Suprapubic skin (tissue), 4 donors: ENCODE measurements at places on chromosomes 11 and 22. TPM values are rescaled to one million over a fixed set of nuclear protein-coding genes. Genes with fewer than 3 reads are reported as not detected.

Gene RAB39A
- total RNA-seq: not detected

Gene SYT13
- not detected for total RNA-seq

Gene KLHDC7B
- not detected for total RNA-seq

Gene RIMBP3B
- total RNA-seq: not detected

Gene PKDREJ
- 0.11 TPM for total RNA-seq

Gene GVQW3
- 0.36 TPM for total RNA-seq

Gene ANKRD49
- total RNA-seq: 18.5 TPM

Gene KREMEN1
- total RNA-seq: 62.3 TPM

Gene KRTAP5-8
- not detected for total RNA-seq

Gene KDM4E
- total RNA-seq: not detected

Gene SCO2
- 7.9 TPM for total RNA-seq

Gene RAB36
- total RNA-seq: 3.1 TPM

Gene SYT7
- 8.1 TPM for total RNA-seq

DNA sequence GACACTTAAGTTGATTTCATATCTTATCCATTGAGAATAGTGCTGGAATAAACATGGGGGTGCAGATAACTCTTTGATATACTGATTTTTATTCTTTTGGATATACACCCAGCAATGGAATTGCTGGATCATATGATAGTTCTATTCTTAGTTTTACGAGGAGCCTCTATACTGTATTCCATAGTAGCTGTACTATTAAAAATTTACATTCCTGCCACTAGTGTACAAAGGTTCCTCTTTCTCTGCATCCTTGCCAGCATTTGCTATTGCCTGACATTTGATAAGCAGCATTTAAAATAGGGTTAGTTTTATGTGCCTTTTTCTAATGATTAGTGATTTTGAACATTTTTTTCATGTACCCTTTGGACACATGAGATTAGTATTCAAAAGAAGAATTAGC is 554.2 kb downstream of the JRKL start:
- DNase-seq: no peak

GRCh38 chr11:126158054-126158791 is 53.2 kb downstream of the RPUSD4 start:
- no peak for DNase-seq

GRCh38 chr11:83510530-83511460 is 224.6 kb upstream of the CCDC90B start:
- no peak for DNase-seq

DNA sequence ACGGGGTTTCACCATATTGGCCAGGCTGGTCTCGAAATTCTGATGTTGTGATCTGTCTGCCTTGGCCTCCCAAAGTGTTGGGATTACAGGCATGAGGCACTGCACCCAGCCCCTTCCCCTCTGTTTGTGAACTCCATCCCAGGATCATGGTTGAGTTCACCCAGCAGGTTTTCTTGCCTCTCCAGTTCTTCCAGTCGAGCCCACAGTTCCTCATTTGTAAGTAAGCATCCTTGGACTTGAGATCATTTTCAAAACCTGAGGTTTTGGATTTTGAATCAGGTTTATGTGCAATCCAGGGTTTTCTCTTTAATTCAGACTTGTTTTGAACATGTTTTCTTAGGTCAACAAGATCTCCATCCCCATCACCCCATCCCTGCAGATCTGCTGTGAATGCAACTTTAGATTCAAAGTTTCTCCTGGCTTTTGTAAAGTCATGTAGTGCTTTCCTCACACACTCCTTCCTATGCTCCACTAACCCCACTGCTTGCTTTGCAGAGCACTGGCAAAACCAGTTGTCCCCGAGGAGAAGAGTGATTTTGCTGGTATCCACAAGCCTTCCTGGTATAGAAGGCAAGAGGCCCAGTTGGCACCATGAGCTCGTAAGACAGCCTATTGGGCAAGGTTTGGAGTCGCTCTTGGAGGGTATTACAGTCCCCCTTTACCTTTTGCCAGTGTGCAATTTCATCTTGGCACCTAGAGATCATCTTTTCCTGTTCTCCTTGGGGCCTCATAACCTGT is 14.7 kb upstream of the VPREB1 start:
- DNase-seq: no peak

DNA sequence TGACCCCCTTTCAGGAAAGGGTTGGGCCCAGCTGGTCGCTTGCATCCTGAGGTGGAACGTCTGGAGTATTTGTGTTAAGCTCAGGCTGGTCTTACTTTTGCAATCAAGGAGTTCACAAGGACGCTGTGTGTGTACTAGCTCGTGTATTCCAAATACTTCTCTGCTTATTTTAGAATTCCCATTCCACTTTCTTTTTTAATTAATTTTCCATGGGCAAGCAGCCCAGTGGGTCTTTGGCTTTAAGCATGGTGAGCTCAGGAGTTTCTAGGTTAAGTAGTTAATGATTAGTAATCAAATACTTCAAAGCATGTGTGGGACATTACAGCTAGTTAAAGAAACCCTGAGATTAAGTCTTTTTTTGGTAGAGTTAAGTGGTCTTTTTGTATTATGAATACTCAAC is 68.6 kb downstream of the CSNK2A3 start:
- DNase-seq: no peak

DNA sequence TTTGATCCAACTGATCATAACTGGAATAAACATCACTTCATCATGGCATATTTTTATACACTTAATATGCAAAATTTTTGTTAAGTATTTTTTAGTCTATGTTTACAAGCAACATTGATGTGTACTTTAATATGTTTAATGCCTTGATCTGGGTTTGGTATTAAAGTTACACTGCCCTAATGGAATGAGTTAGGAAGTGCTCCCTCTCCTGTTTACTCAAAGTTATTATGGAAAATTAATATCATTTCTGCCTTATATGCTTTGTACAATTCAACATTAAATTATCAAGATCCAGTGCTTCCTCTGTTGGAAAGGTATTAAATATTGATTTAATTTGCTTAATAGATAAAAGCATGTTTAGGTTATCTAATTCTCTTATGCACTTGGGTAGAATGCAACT is 927.3 kb upstream of the RAG2 start:
- DNase-seq: no peak

GRCh38 chr22:21446128-21446826 is 20.9 kb upstream of the TMEM191C start:
- DNase-seq: peak; percentile 70

DNA sequence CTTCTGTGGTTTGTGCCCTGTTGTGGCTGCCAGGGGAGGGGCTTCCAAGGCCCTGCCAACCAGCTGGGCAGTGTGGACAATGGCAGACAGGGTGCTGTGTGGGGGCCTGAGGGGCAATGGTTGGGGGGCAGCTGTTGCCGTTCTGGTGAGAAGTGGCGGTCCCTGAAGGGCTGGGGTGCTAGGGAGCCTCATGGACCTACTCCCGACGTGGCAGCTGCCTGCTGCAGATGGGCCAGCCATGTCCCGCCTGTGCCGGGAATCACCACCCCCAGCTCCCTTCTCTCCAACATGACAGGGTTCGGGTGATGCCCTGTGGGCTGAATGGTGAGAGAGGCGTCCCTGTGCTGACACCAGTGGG is 74.2 kb downstream of the KCNQ1 start:
- peak; percentile 76 for DNase-seq

DNA sequence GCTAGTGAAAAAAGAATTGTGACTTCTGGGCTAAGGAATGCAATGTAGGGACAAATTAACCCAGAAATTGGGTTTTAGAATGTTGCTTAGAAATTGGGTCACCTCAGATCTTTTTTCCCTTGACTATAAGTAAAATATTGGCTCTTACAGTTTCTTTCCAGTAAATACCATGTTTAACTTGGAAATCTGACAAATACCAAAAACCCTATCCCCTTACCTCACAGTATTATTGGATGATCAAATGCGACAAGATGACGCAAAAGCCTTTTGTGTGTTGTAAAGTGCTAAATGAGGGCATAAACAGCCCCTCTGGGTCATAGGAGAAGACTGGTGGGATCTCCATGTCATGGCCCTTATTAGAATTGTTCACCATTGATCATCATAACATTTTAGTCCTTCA is 6.1 kb upstream of the UPB1 start:
- no peak for DNase-seq

GRCh38 chr11:86934582-86934900 is 20.7 kb downstream of the FZD4 start:
- no peak for DNase-seq

DNA sequence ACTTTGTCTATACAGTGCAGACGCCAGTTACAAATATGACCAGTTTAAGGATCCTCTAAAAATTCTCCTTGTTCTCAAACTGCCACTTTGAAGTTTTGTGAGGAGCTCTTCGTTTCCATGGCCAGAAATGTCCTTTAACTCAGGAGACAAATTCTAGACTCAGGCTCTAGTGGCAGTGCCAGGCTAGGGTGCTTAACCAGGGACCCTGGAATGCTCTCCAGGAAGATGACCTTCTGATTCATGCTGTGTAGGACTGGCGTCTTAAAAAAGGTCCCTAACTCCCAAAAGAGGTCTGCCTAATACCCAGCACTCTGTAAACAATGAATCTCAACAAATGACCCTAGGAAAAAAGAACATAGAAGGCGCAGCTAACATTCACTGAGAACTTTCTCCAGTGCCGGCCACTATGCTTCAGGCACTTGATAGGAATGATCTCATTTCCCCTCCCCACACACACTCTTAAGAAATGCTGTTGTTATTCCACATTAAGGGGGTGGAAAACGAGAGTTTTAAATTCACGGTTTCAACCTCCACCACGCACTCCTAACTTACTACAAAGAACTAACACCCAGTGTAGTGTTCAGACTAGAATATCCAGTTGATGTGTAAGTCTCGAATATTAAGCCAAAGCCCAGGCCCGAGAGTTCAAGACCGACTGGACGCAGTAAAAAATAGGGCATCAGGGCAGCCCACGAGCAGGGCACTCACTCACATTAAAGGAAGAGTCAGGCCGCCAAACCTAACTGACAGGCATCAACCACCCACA is 747 bp downstream of the NXF1 start:
- no peak for DNase-seq

GRCh38 chr11:108508653-108509593 is 10.7 kb upstream of the POGLUT3 start:
- no peak for DNase-seq

DNA sequence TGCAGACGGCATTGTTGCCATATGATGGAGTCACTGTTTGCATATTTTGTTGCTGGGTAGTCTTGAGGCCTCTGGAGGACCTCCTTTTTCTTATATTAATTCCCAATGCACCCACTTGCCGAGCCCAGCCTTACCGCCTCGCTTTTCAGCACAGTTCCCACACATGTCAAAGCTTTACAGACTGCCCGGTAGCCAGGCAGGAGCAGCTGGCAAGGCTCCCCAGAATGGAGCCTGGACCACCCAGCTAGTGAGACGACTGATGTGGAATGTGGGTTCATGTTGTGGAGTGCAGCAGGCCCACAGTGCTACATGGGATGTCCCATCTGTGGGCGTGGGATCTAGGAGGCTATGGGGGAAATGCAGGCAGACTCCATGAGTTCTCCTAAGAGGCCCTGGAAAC is 99.4 kb upstream of the MTMR2 start:
- no peak for DNase-seq

GRCh38 chr11:33157103-33158027 is 3.9 kb downstream of the CSTF3 start:
- no peak for DNase-seq

- DNase-seq: no peak
Observed at GRCh38 chr11:125331357-125332035, 164.6 kb downstream of the FEZ1 start.

GRCh38 chr11:100359281-100359680 is 327.8 kb upstream of the ARHGAP42 start:
- DNase-seq: no peak

- DNase-seq: no peak
Observed at GRCh38 chr11:90614318-90614717, 391.5 kb upstream of the CHORDC1 start.

GRCh38 chr11:88421530-88421929 is 84.0 kb upstream of the CTSC start:
- DNase-seq: no peak

DNA sequence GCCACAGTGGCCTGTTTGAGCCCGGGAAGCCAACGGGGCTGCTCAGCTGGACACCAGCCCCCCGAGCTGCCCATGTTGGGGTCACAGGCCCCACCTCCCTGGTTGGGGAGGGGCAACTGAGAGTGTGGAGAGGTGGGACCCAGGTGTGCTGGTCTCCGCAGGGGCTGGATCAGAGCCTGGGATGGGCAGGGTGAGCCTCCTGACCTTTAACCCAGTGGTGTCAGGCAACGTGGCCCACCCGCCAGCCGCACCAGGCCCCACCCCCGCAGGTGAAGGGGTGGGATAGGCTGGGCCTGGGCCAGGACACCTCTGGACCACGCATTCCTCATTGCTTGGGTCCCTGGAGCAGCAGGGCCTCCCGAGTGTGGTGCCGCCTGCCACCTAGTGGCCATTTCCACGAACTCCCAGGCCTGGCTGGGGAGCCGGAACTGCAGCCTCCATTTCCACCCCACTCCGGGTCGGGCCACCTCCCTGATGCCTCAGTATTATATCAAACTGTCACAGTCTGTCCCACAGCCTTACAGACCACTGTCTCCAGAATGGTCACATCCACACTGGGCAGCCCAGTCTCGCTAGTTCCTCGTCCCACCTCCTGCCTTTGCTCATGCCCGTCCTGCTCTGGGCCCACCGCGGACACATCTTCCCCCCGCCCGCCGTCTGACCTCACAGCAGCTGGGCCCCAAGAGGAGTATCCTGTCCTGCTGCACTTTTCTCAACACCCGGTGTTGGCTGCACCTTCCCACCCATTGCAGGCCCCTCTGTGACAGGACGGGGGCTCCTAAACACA is 13.3 kb upstream of the PPP6R3 start:
- peak; percentile 92 for DNase-seq

GRCh38 chr11:108906329-108906728 is 241.5 kb downstream of the DDX10 start:
- no peak for DNase-seq

DNA sequence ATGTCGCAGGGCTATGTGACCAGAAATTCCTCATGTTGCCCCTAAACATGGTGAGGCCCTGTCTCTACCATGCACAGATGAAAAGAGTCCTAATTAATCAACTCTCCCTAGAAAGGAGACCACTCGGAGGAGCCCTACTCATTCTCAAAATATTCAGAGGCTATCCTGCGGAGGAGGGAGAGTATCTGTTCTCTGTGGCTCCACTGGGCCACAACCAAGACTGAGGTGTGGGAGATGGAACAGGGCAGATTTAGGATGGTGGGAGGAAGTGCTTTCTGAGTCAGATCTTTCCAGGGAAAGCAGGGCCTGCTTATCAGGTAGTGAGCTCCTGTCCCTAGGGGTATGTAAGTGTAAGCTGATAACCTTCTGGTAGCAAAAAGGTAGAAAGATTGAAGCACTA is 37.0 kb upstream of the PRDM11 start:
- DNase-seq: no peak

DNA sequence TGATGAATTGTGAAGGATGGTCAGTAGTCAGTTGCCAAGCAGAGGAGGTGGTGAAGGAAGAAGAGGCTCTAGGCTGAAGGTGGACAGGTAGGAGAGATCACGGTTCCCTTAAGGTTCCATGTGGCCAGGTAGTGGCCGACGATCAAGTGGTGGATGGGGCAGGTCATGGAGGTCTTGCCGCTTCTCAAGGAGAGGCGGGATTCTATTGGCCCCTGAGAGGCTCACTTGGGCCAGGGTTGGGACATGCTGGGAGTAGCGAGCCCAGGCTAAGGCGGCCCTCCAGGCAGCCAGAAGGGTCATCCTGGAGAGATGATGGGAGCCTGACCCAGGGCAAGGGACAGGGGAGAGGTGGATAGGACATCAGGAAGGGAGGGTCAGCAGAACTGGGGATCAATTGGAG is 20.9 kb upstream of the TMPRSS4 start:
- DNase-seq: no peak
